Amygdala (tissue), 56 donors: ENCODE measurements at places on chromosomes 7 and 10.

- DNase-seq = no peak
Observed at GRCh38 chr10:97131181-97131628, 54.6 kb downstream of the SLIT1 start.

DNA sequence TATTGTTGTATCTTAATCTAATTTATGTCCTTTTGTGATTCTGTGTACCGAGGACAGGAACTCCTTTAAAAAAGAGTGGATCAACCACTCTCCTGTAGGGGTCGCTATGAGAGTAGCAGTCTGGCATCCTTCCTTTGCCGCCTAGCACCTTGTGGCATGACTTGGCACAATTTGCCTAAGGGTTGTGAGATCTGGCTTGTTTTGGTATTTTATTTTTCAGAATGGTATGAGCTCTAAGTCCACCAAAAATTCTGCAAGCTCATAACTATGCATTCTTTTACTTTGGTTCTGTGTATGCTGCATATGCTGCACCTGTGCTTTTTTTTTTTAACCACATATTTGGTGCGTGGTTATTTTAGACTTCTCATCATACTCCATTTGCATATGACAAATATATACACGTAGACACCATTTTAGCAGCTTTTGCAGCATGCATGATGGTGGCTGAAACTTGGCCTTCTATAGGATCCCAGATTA is 112.8 kb downstream of the CDK14 start:
- no peak for DNase-seq

- DNase-seq = no peak
Observed at GRCh38 chr7:80873140-80873539, 45.7 kb downstream of the SEMA3C start.

DNA sequence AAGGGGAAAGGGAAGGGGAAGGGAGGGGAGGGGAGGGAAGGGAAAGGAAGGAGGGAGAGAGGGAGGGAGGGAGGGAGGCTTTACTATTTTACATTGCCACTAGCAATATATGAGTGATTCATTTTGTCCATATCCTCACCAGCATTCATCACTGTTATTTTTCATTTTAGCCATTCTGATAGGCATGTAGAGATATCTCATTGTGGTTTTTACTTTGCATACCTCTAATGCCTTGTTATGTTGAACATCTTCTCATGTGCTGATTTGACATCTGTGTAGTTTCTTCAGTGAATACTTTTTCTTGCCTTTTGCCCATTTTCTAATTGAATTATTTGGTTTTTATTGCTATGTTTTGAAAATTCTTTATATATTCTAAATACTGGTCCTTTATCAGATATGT is 52.7 kb downstream of the GCC1 start:
- no peak for DNase-seq

DNA sequence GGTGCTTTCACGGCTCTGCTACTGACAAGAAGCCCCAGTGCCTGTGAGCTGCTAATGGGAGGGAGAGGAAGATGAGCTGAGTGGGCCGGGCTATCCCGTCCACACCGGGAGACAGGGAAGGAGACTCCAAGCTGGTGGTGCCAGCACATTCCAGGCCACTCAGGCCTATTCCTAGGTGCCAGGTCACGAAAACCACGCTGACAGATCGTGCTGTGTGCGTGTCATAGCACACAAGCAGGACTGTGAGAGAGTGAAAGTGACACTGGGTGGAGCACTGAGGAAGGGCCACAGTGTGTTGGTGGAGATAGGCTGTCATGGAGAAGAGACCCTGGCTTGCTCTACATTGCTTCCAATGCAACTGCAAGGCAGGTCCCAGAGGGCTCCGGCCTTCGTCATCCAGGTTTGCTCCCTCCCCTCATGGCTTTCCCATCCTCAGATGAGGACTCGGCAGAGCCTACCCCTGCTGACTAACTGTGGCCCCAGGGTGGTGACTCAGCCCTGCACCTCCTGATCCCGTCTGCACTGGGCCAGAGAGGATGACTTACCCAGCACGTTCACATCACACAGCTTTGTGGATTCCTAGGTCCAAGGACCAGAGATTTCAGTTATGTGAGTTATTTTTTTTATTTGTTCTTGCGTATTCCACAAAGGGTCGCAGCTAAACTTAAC is 167.3 kb downstream of the EGFR start:
- DNase-seq = no peak

DNA sequence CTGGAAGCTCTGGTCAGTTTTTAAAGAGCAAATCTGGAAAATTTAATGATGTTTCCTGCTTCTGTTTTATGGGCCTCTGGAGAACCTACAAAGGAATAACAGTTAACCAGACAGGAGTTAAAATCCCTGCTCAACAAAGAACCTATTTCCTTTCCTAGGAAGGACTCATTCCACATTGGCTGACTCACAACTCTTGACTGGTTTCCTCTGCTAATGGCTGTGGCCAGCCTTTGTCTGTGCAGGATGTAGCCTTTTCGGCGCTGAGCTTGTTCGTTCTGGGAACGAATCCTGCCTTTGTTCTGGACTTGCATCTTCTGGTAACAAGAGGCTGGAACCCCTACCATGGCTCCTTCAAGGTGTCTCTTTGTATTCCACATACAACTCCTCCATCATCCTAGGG is 112.8 kb upstream of the PDCD4 start:
- no peak for DNase-seq

GRCh38 chr7:116986611-116987565 is 33.6 kb downstream of the ST7 start:
- DNase-seq = no peak

GRCh38 chr10:73229567-73229966 is 17.5 kb downstream of the DNAJC9 start:
- DNase-seq = no peak

DNA sequence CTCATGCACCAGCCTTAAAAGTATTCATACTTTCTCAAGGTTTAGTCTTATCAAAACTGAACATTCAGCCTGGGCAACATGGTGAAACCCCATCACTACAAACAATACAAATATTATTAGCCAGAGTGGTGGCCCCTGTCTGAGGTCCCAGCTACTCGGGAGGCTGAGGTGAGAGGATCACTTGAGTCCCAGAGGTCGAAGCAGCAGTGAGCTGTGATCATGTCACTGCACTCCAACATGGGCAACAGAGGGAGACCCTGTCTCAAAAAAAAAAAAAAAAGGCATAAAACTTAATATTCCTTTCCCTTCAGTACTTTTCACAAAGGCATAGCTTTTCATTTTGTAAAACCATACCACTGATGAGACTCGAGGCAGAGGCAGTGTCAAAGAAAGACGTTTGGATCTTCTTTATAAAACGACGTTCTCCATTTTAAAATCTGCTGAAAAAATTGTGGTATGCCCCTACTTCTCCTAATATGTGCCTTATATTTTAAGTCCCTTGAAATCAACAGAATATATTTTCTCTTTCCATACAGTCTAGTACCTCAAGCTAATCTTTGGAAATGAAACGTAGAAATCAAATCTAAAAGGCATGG is 1.9 kb downstream of the NSUN6 start:
- DNase-seq = no peak

DNA sequence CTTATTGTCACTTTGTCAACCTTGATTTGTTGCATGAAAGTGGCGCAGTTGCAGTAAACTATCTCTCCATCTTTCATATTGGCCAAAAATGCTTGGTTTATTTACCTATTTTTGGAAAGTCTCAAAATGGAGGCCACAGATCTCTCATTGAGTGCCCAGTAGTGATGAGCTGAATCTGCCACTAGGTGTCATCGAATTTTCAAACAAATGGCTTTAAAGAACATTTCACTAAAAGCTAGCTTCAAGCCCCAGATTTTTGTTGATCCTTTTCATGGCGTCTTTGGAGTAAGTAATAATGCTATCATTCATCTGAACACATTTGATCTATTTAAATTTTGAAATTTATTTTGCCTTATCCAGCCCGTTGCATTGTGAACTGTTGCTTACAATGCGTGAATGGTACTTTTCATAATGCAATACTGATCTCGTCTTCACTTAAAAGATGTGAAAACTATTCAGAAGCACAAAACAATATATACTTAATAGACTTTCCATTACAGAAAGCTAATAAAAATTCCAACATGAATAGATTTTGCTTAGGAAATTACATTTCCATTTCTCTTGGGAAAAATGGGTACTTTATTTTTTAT is 236.2 kb downstream of the DNAJB9 start:
- DNase-seq = no peak

GRCh38 chr7:121079425-121080169 is 91.1 kb downstream of the CPED1 start:
- no peak for DNase-seq

- no peak for DNase-seq
Observed at GRCh38 chr7:2689951-2690705, 2.1 kb downstream of the AMZ1 start.

GRCh38 chr10:129968853-129969183 is 4.7 kb upstream of the EBF3 start:
- DNase-seq = no peak

GRCh38 chr10:132707776-132708171 is 78.2 kb downstream of the NKX6-2 start:
- DNase-seq = no peak

DNA sequence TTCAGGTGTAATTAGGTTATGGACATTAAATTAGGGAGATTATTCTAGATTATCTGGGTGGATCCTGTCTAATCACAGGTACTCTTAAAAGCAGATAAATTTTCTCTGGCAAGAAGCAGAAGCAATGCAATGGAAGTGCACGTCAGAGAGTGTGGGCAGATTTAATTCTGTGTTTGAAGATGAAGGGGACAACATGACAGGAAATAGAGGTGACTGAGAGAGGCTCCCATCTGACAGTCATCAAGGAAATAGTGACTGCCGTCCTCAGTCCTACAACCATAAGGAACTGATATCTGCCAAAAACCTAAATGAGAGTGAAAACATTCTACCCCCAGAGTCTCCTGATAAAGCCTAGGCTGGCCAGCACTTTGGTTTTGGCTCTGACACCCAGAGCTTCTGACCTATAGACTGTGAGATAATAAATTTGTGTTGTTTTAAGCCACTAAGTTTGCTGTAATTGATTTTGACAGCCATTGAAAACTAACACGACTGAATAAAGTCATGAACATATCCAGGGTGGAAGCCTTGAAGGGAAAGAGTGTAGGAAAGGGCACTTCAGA is 30.5 kb upstream of the DDX50 start:
- DNase-seq = no peak

- no peak for DNase-seq
Observed at GRCh38 chr10:46325021-46325420, 38.2 kb downstream of the ANTXRL start.

DNA sequence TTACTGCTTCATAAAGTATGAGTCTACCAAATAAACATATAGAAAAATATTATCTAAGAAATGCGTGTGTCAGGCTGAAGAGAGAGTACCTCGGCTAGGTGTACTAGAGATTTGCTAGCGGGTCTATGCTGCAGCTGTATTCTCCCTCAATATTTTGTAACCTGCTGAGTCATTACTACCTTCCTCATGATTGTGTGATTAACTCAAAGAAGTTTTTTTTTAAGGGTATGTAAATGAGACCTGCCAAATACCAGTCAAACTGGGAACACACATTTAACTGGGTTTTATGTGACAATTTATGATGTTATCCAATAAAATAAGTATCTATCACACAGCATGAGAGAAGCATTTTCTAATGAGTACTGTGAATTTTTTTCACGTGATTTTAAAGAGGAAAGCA is 180.4 kb downstream of the RNF133 start:
- DNase-seq = no peak

- no peak for DNase-seq
Observed at GRCh38 chr10:70303730-70304129, 19.9 kb upstream of the NPFFR1 start.

- no peak for DNase-seq
Observed at GRCh38 chr10:102615361-102615760, 28.9 kb upstream of the TRIM8 start.

DNA sequence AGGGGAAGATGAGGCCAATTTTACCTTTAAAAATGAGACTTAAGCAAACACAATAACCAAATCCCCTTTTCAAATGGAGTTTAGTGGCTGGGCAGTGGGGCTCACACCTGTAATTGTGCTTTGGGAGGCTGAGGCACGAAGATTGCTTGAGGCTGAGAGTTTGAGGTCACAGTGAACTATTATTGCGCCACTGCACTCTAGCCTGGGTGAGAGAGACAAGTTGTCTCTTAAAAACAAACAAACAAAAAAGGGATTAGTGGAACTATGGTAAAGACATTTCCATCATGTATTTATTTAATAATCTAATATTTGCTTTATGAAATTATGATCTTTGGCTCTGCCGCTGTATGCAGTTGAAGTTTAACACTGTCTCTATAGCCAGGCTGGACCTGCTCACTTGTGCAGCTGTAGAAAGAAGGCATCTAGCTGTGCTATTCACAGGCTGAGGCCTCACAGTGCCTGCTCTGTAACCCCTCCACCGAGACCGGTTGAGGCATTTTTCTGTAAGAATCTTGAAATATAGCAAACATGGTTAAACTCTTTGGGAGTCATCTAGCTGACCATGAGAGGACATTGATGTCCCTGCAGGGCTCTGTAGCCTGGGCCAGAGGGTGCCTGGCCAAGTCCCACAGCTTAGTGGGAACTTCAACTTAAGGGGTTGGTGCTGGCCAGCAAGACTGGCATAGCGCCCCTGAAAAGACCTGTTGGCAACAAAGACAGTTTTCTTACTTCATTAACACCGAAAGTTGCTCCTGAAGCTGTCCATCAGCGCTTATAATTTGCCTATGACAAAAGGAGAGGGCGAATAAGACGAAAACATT is 131.8 kb downstream of the BMPER start:
- no peak for DNase-seq

DNA sequence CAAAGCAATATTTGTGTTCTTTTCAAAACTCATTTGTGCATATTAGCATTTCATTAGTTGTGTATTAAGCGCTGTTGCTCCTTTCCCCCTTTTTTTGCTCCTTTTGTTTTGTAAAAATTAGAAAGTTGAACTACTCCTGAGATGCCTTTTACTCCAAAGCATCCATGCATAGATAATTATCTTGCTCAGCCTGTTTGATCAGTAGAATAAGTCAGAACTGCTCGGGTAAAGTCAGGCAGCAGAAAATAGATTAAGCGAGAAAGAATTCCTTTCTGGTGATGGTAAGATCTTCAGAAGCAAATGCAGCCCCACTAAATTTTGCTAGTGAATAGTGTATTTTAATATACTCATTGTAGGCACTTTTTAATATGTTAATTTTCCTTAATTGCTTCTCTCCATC is 227.1 kb downstream of the TEX36 start:
- DNase-seq = no peak

DNA sequence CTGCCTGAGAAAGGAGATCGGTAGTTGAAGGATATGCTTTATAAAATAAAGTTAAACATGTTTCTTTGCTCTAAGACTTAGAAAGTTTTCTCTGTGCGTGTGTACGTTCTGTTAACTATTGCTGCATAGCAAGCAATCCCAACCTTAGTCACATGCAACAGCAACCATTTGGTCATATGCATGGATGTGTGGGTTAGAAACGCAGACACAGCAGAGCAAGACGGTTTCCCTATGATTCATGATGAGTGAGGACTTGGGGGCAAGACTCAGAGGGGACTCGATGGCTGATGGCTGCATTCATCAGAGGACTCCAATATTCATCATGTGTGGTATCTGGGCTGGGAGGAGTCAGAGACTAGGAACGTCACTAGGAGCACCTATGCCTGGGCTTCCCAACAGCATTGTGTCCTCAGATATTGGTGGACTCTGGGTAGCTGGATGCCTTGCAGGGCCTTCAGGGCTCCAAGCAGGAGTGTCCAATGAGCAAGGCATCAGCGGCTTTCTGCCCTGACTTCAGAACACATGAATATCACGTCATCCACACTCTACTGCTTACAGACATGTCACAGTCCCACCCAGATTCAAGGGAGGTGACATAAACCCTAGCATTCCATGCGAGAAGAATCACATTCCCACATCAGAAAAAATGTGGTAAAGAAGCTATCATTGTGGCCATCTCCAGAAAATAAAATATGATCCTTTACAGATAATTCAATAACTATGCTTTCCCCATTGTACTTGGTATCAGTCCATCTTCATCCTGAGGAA is 731.2 kb downstream of the TNS3 start:
- DNase-seq = no peak
